Spleen (tissue), 13 donors: ENCODE measurements at places on chromosomes 6 and 20. TPM values are rescaled to one million over a fixed set of nuclear protein-coding genes. Genes with fewer than 3 reads are reported as not detected.
A peak's percentile ranks its signal among the peaks of the same experiment; 100 is the strongest.

The BPI gene
- 6.1 TPM for total RNA-seq

The C6orf89 gene
- 37.9 TPM for total RNA-seq

The MAFB gene
- 287 TPM for total RNA-seq

The TSHZ2 gene
- total RNA-seq, result 15.6 TPM

The SIRPD gene
- 8.2 TPM for total RNA-seq

The ZNFX1 gene
- total RNA-seq, result 54.4 TPM

The LPIN3 gene
- 4.4 TPM for total RNA-seq

The JPH2 gene
- total RNA-seq, result 1.3 TPM

The F13A1 gene
- total RNA-seq, result 25.2 TPM

The COL11A2 gene
- 1.2 TPM for total RNA-seq

The SEMG1 gene
- not detected for total RNA-seq

The OR2B6 gene
- total RNA-seq, result not detected

The TTK gene
- total RNA-seq, result 2.8 TPM

- DNase-seq, result no peak
Measured at GRCh38 chr6:145275019-145275418, 460.3 kb downstream of the EPM2A start.

GRCh38 chr20:51750037-51750769, 18.0 kb downstream of the ATP9A start:
- no peak for DNase-seq

DNA sequence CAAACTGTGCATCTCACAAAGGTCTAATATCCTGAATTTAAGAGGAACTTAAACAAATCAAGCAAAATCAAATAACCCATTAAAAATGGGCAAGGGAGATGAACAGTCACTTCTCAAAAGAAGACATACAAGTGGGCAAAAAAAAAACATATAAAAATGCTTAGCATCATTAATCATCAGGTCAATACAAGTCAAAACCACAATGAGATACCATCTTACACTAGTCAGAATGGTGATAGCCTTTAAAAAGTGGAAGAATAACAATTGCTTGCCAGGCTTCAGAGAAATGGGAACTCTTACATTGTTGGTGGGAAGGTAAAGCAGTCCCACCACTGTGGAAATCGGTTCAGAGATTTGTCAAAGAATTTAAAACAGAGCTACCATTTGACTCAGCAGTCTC, 646.7 kb upstream of the PTCHD4 start:
- DNase-seq, result no peak

DNA sequence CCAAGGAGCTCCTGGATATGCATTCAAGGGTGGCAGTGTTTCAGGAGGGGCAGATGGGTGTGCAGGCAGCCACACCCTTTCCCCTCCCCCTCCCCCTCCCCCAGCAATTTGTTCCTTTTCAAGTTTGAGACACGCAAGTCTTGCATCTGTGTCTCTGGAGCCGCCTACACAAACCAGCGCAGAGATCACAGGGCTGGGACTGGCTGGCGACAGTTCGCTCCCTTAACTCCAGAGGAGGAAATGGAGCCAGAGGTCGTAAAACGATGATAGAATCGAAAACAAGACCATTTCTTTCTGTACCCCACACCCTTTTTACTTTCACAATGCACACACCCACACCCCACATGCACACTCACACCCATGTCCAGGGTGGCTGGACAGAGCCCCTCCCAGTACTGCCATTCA, 163.1 kb downstream of the LY86 start:
- no peak for DNase-seq

DNA sequence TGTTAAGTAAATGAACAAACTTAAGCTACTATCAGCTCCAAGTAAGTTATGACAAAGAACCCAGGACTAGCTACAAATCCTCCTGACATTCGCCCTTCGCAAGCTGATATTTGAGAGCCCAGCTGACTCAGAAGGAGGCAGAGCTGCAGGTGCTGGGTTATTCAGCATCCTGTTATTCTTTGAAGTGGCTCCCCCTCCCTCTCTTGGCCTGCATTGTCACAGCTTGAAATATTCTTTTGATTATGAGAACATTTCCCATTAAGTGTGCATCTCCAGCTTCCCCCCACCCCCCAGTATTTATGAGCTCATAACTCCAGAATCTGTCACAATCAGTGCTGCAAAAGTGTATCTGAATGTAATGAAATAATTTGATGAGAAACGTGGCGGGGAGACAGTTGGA, 78.8 kb upstream of the RALY start:
- DNase-seq, result no peak

DNA sequence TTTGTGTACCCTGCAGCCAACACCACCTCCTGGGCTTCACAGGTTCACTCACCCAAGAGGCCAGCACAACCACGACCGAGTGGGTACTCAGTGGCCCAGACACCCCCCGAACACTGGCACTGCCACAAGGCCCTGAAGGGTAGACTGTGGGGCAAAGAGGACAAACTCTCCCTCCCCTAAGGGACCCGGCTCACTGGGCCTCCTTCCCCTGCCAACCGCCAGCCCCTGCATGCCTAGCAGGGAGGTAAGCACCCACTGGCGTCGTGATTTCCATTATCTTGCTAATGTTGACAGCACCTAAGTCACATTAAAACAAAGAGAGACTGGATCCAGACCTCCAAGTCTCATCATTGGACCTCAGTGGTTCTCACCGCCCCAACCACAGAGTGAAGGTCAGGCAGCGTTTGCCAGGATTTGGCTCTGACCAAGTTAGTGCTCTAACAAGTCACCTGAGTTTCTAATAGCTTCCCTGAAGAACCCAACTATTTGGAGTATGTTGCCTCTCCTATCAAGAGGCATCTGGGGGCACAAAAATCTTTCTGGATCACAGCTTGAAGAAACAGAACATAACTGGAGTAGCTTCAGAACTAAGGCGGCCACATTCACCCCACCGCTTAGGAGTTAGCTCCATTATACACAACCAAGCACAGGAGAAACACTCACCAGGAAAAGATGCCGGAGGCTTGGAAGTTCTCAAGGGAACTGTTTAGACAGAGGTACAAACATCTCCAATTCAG, 14.0 kb upstream of the APMAP start:
- peak; percentile 44 for DNase-seq

- no peak for DNase-seq
Measured at GRCh38 chr20:31990641-31991338, 19.4 kb upstream of the CCM2L start.

DNA sequence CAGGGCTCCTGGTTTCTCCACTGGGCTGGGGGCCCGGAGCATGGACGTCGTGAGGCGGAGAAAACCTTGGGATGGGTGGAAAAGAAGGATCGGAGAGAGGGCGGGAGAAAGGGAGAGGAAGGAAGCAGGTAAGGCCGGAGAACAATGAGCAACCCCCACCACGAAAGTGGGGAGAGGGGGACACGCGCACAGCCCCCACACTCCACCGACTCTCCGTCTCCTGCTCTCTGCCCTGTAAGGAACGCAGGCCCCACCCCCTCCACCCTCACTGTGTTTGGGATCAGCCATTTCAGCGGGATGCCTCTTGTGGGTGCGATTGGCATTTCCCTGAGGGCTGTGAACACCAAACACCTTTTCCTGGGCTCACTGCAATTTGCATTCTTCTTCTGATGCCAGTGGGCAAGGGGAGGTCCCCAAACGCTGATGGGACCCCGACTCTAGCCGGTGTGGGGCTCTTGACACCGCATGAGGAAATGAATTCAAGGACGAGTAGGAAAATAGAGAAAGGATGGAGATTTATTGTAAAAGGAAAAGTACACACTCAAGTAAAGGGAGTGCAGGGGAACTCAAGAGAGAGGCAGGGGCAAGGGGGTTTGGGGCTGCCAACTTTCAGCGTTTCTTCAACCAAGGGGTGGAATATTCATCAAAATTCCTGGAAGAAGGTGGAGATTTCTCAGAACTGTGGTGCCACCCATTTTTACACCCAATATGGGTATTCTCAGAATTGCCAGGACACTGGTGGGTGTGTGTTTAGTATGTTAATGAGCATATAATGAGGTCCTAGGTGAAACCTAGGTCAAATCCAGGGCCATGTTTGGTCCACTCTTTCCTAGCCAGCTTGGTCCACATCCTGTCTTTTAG, 13.1 kb upstream of the RAET1L start:
- no peak for DNase-seq

DNA sequence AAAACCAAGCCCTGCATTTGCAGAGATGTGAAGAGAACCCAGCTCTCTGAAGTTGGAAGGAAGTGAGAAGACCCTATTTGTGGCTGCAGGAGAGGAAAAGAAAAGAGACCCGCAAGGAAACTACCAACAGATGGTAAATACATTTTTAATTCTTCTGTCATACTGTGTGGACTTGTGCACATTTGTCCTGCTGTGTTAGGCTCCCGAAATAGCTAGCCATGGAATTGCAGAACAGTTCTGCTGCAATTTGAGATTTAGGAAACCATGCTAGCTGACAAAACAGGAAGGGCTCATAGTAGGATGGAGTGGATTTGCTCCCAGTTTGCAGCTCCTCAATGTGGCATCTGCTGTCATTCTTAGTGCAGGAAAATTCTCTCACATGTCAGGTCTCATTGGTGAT, 12.1 kb upstream of the ATXN1 start:
- DNase-seq, result no peak

GRCh38 chr20:25389401-25389857, 1.2 kb downstream of the ABHD12 start:
- no peak for DNase-seq

GRCh38 chr6:61711849-61712248, 574.2 kb downstream of the KHDRBS2 start:
- no peak for DNase-seq

DNA sequence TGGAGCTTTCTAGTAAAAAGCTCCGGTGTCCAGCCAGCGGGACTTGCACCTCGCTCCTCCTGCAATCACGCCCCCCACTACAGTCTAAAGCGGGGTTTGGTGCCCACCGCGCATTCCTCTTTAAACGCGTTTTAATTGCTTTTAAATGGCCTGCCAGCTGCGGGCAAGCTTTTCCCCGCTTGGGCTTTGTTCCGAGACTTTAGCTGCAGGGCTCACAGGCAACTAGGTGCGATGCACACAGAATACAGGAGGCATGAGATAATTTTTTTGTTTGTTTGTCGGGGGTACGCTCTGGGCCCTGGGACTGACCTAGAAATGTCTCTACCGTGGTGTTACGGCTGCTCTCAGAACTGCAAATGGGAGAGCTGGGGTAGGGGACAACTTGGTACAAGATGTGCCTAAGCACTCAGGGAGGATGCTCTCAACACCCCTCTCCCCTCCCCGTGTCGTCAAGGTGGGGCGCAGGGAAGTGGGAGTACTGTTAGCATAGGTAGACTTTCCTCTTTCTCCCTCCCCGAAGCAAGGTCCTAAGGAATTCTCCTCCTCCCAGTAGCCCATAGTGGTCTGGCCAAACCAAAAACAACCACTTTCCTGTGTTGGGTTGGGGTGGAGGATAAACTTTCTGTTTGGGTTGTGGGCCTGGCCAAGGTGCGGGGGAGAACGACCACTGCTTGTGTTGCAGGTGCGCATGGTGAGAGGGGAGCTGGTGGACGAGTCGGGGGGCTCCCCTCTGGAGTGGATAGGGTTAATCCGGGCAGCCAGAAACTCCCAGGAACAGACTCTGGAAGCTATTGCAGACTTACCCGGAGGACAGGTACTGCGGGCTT, 1.6 kb downstream of the PRDM13 start:
- no peak for DNase-seq

DNA sequence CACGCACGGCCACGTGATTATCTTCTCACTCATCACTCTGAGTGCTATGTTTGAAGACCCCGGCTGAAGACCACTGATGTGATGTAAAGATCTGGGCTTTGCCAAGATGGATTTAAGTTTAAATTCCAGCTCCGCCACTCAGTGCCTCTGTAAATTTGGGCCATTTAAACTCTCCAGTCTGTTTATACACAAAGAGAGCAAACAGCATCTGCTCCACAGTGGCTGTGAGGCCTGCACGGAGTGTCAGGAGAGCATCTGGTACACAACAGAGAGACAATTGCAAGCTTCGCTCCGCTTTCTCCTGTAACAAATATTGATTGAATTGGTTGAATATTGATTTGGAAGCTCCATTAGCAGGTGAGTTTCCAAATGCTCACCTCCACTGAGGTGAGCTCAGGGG, 80.5 kb upstream of the FRMD1 start:
- DNase-seq, result no peak

DNA sequence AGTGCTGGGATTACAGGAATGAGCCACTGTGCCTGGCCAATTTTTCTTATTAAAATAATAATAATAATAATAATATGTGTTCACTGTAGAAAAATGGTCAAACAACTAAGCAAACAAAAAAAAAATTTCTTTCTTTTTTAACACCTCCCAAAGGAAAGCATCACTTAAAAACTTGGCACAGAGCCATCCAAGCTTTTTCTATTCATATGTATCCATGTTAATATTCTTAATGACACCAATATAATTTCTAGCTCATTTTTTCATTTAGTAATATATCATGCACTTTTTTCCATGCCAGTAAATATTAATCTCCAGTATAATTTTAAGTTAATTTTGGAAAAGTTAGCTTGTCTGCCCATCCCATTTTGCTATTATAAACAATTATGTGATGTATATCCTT, 101.8 kb downstream of the MBOAT1 start:
- DNase-seq, result no peak

DNA sequence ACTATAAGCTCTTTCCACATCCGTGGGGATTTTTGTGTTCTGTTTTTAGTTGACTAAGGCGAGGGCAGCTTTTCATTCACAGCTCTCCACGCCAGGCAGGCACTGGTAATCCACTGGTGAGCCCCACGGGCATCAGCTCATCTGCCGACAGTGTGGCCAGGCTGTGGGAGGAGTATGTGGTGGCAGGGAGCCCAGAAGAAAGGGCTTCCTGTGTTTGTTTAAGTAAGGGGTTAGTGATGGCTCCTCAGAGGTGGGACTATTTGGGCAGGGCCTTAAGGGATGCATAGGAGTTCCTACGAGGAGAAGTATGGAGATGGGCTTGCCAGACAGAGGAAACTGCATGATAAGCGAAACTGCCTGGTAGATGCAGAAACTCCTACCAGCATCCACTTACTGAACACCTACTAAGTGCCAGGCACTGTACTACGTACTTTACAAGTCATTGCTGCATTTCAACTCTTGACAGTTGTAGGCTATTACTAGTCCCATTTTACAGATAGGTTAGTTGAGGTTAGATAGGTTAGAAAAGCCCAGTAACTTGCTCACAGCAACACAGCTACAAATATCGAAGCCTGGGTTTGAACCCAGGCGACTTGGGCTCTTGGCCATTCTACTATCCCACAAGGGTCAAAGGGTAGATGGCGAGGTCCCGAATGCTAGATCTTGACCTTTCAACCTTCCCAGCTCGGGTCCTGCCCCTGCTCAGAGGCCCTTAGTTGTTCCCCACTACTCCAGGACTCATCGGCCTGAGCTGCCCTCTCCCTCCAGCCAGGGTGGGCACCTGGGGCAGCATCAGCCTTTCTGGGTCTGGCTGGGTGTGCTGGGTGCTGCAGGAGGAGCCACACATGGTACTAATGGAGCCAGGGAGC, 55.1 kb downstream of the CEBPB start:
- no peak for DNase-seq

DNA sequence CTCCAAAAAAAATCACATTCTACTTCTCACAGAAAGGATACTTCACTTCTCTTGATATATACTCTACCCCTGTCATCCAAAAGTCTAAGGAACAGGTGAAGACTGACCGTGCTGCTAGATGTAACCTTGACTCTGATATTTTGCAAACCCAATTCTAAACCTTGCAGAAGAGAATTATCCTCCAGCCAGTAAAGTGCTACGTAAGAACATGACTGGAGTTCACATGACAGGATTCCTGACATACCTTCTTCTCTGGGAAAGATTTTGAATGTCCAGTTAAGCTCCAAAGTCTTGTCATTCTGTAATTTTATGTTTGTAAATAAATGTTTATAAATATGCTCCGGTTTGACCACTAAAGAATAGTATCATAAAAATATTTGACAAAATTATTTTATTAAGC, 35.8 kb downstream of the BTBD9 start:
- DNase-seq, result no peak
